ENCODE measurements at places on chromosomes 6 and 20.

DNA sequence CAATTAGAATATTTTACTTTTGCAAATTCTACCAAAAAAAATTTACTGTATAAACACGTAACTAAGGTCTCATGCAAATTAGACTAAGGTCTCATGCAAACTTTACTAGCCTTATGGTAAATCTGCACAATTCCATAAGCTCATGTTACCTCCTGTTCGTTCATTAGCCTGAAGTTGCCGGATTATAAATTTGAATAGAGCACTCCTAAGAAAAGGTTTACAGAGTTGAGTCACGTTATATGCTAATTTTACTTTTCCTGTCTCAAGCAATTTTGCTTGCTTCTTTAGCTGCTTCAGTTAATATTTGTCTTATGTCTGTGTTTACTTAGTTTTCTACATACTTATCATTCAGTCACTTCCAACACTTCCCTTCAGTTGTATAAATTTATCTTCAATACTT lies 1434.0 kb upstream of the EYS start:
- DNase-seq: no peak

DNA sequence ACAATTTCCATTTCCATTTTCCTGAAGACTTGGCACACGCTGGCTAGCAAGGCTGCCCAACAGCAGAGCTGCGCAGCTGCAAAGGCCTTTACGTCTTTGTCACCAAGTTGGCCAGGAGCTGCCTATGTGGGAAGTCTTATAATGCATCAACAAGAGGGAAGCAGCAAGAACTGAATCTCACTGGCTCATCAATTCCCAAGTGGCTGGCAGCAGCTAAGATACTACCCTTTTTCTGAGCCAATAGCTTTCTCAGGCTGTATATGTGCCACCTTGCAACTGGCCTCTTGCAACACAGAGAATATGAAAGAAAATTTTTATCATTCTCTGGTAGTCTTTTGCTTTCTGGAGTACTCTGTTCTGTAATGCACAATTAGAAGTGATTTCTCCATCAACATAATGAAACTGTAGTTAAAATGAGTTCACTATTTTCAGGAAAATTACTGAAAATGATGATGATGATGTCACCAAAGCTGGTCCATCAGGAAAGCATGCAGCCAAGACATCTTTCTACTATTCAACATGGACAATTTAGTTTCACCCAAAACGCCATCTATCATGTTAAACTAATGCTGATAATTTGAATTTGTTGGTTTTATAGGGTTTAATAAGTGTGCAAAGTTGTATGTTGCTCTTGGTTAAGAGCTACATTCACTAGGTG lies 97.3 kb upstream of the FOXA2 start:
- no peak for DNase-seq

GRCh38 chr6:12939314-12939713 lies 222.7 kb downstream of the PHACTR1 start:
- DNase-seq: no peak

- no peak for DNase-seq
Measured at GRCh38 chr6:123804787-123805540, 1.3 kb downstream of the NKAIN2 start.

- no peak for DNase-seq
Measured at GRCh38 chr20:21512634-21513180, 1.2 kb downstream of the NKX2-2 start.

DNA sequence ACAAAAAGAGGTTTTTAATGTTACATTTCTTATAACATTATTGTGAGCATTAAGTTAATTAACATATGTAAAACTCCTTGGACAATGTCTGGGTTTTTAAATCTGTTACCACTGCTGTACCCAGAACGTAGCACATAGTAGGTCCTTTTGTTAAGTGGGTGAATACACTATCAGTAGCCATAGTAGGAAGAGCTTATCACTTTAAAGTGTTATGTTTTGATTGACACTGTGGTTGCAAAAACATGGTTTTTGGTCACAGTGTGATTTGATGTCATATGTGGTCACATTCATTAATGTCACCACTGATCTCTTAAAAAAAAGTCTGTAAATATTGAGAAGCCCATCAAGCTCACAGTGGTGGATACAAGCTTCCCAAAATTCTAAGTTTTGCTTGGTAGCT lies 160.7 kb downstream of the PLCB1 start:
- DNase-seq: no peak

DNA sequence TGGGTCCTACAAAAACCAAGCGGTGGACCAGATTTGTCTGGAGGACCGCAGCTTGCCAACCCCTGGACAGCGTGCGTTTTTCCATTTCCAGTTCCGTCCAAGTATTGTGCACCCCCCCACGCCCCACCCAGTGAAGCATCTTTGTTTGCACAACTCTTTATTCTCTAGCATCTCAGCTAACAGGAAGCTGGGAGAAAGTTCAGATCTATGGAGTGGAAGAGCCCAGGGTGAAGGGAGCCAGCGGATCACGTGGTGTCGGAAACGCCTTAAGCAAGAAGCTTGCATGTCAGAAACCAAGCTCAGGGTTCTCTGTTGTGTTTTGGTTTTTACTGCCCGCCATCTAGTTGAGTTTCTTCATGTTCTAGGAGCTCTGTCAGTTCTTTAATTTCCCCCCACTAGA lies 29.9 kb downstream of the ARID1B start:
- no peak for DNase-seq

DNA sequence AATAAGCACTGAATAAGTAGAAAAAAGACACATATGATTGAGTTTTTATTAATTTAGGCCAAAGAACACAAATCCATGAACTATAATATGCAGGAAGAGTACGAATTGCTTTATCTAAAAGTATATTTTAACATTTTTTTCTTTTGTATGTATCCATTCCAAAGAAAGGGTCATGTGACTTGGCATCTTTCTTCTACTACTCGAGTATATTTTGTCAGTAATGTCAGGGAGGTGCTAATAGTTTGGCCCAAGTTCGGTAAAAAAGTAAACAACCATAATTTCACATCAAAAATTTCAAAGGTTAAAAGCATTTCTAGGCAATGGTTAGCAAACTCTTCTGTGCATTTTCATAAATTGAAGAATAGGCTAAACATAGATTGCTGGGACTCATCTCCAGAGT lies 18.7 kb downstream of the DEFB110 start:
- no peak for DNase-seq

- DNase-seq: peak; percentile 52
Measured at GRCh38 chr6:142692942-142693341, 252.0 kb downstream of the HIVEP2 start.

DNA sequence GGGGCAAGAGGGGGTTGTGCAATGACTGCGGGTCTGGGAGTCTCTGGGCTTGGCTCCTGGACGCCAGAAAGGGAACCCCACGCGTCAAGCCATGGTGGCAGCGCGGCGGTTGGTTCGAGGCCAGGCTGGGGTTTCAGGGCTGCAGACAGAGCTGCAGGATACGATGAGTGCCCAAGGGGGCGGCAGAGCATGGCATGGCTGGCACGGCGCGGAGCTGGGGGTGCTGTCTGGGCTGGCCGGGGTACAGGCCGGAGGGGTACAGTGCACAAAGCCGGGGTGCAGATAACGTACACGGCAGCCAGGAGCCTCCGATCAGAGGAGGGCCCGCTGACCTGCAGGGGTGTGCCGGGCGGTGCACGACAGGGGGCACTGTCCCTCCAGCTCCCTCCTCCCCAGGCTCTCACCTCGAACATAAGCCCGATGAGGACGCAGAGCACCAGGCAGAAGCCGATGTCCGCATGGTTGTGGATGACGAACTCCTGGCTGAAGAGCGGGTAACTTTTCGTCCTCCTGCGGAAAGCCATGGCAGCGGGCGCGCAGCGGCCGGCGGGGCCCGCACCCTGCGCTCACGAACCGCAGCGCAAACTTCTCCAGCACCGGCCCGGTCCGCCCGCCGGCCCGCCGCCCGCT lies 353 bp downstream of the TRAM2 start:
- peak; percentile 75 for DNase-seq

GRCh38 chr6:42545226-42545773 lies 18.5 kb upstream of the UBR2 start:
- no peak for DNase-seq

DNA sequence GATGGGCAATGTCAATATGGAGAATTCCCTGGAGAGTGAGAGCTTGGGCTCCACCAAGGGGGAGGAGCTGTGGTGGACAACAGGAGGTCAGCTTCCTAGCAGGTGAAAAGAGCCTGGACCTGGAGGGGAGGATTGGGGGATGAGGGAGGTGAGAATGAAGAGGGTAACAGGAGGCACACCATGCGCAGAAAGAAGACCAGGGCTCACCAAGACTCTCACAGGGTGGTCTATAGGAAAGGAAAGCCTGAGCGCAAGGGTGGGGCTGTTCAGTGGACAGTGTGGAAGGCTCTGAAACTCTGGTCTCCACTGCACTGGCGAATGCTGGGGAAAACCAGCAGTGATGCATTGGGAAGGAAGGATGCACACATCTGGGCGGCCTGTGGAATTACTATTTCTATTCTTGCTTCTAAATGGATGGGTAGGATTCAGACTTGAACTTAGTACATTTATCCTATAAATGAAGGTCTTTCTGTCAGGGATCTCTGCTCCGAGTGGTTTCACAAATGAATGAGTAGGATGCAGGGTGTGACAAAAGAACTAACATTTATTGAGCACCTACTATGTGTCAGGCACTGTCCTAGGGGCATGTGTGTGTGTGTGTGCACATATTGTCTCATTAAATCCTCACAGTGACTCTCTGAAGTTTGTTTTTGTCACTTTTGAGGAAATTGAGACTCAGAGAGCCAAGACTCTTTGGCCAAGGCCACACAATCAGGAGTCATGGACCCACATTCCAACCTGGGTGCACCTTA lies 152.7 kb downstream of the CD83 start:
- no peak for DNase-seq

GRCh38 chr20:48393311-48393685 lies 434.5 kb downstream of the PREX1 start:
- no peak for DNase-seq

All from T1000 (cell line).